ENCODE measurements at places on chromosomes 3 and 15. TPM values are rescaled to one million over a fixed set of nuclear protein-coding genes. Genes with fewer than 3 reads are reported as not detected.

GRCh38 chr3:64000453-64001055, 22.7 kb downstream of the PSMD6 start:
- DNase-seq, result no peak

The CLDN1 gene
- 123 TPM for total RNA-seq

- DNase-seq, result no peak
These were observed 5.5 kb downstream of the PARP9 start for GRCh38 chr3:122558605-122559004.

The SCG5 gene
- 2.0 TPM for total RNA-seq

The EDEM1 gene
- 39.2 TPM for total RNA-seq

The EHD4 gene
- total RNA-seq, result 27.3 TPM

The ADCY5 gene
- 5.3 TPM for total RNA-seq

The PLXNB1 gene
- 74.5 TPM for total RNA-seq

DNA sequence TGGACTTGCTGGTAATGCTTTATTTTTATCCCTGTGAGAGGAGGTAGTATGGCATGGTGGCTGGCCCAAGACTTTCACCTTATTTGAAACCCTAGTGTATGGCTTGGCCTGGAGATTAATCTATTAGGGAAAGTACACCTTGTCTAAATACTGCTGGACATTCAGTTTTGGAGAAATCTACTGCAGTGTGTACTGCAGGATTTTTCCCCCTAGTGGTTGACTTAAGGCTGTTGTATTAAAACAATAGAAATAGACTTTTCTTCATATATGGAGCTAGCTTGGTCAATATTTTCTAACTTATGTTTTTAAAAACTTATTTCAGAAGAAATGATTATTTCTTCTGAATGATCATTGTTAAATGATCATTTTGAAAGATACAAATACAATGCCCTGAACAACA, 13.9 kb upstream of the SLITRK3 start:
- DNase-seq, result no peak

- DNase-seq, result no peak
These were observed 492.5 kb downstream of the NLGN1 start for GRCh38 chr3:173890091-173890490.

The PRR20G gene
- not detected for total RNA-seq

The EPM2AIP1 gene
- 34.8 TPM for total RNA-seq

GRCh38 chr15:94061041-94061440, 170.3 kb upstream of the MCTP2 start:
- no peak for DNase-seq

DNA sequence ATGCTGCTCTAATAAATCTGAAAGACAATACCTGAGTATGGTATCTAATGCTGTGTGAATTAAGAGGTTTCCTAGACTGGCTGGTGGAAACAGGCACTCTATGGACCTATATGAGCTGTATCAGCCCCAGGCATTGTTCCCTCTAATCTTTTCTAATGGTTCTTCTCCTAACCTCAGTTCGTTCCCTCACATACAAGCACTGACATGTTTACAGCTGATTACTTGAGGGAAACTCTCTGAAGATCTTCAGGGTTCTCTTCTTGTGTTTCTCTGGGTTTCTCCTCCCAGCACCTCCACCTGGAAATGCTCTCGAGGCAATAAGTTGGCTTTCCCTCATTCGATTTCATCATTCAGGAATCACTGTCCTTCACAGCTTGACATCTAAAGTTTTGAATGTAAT, 52.9 kb downstream of the KLF15 start:
- DNase-seq, result no peak

- DNase-seq, result no peak
These were observed 113.2 kb downstream of the SAMMSON start for GRCh38 chr3:70112751-70113150.

GRCh38 chr3:145898487-145898886, 262.5 kb downstream of the PLOD2 start:
- DNase-seq, result no peak

- DNase-seq, result no peak
These were observed 34.8 kb upstream of the CHRNB4 start for GRCh38 chr15:78675617-78676360.

- no peak for DNase-seq
These were observed 71.6 kb downstream of the MEIS2 start for GRCh38 chr15:37028625-37029296.

- no peak for DNase-seq
These were observed 272.7 kb downstream of the CNTN6 start for GRCh38 chr3:1365528-1365927.

The RBMS3 gene
- 31.4 TPM for total RNA-seq

The VPS39 gene
- 43.9 TPM for total RNA-seq

- no peak for DNase-seq
These were observed 130.8 kb downstream of the SNRK start for GRCh38 chr3:43417133-43417532.

GRCh38 chr15:56082263-56082761, 88.9 kb upstream of the NEDD4 start:
- no peak for DNase-seq

DNA sequence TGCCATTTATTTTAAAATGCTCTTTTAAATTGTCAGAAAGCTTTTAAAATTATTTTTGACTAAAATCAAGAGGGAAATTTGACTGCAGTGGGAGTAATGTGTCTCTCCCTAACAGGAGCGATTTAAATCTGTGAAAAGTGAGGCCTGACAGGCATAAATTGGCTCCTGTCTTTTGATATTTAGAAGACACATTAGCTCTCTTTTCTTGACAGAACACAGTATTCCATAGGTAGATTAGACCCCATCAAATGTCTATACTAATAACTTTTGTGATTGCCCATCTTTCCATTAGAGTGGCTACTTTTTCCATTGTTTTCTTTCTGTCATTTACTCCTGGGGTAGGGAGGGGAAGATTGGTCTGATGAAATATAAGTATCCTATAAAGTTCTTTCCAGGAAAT, 866.3 kb downstream of the ROBO1 start:
- no peak for DNase-seq

DNA sequence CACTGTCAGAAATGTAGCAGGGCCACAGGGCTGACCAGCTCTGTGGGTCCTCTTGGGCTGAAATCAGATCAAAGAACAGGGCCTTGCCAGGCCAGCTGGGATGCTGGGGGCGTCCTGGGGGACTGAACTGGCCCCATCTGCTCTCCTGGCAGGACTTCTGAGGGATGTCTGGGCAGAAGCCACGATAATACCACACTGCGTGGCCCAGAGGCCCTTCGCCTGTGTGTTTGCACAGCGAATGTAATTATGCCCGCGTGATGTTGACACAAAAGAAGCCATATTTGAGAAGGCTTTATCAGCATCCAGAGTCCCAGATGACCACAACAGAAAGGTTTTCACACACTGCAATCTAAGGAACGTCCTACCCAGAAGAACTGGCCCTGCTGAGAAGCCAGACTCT, 174.0 kb downstream of the RAB11A start:
- DNase-seq, result peak; percentile 73

DNA sequence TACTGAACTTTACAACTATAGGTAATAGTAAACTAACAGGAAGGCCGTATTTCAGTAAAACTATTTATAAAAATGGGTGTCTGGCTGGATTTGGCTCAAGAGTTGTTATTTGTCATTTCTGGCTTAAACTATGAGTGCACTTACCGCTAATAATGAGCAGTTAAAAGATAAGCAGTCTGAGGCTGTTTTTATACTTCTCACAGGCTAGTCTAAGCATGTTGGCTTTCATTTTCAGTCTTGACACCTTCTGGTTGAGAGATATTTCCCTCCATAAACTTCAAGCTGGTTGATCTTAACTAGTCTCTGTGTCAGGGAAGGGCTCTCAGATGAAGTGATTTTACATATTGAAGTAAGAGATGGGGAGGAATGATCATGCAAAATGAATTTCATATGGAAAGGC, 96.1 kb downstream of the RSRC1 start:
- no peak for DNase-seq

The GOLGA8T gene
- not detected for total RNA-seq

DNA sequence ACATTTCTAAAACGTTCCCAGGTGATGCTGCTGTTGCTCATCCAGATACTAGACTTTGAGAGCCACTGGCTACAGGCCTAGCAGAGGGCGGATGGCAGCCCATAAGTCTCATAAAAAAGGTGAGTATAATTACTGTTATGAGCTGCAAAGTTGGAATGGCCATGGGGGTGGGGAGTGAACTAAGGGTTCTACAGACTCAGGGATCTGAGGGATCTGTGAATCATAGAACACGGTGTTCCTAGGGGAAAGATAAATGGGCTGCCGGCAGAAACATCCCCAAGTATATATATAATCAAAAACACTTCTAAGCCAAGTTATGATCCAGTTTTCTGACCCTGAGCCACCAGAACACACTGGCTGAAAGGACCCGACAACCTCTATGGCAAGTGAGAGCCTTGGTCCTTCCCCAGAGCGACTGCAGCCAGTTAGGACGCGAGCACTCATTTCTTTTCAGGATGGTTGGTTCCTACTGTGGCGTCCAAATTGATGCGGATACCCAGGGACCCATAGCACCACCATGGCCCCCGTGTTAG, 7.9 kb upstream of the SYNM start:
- DNase-seq, result no peak

All from hepatocyte (in vitro differentiated cells).